ENCODE measurements at places on chromosomes 13 and 19. TPM values are rescaled to one million over a fixed set of nuclear protein-coding genes. Genes with fewer than 3 reads are reported as not detected.

GRCh38 chr19:53123400-53123799 is 9.3 kb downstream of the ZNF415 start:
- DNase-seq, result no peak

- peak; percentile 37 for DNase-seq
Measured at GRCh38 chr13:44972956-44973581, 16.2 kb downstream of the NUFIP1 start.

The AMH gene
- 14.1 TPM for total RNA-seq

The TTC9B gene
- not detected for total RNA-seq

Measured in LHCN-M2 (cell line).